Iris pigment epithelial cell (primary cell): ENCODE measurements at places on chromosomes 3 and 15.

- no peak for DNase-seq
Observed at GRCh38 chr3:135084405-135084804, 289.3 kb downstream of the EPHB1 start.

DNA sequence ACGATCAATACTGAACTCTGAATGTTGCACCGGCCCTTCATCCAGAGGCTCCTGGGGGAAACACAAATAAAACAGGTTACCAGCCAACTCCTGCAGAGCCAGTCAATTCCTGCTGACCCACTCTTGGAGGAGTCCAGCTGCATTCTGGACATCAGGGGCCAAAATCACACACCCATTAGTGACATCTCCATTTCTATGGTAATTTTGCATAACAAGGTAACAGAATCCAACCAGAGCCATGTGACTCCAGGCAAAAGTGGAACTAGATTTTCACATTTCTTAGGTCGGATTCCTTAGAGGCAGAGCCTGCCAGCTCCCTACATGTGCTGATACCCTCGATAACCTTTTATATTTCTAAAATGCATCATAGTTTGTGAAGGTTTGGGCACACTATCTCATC is 119.2 kb upstream of the CTNNB1 start:
- DNase-seq = no peak

GRCh38 chr3:99883138-99883461 is 65.4 kb downstream of the CMSS1 start:
- DNase-seq = no peak

GRCh38 chr15:70382009-70382749 is 284.5 kb upstream of the TLE3 start:
- DNase-seq = no peak

DNA sequence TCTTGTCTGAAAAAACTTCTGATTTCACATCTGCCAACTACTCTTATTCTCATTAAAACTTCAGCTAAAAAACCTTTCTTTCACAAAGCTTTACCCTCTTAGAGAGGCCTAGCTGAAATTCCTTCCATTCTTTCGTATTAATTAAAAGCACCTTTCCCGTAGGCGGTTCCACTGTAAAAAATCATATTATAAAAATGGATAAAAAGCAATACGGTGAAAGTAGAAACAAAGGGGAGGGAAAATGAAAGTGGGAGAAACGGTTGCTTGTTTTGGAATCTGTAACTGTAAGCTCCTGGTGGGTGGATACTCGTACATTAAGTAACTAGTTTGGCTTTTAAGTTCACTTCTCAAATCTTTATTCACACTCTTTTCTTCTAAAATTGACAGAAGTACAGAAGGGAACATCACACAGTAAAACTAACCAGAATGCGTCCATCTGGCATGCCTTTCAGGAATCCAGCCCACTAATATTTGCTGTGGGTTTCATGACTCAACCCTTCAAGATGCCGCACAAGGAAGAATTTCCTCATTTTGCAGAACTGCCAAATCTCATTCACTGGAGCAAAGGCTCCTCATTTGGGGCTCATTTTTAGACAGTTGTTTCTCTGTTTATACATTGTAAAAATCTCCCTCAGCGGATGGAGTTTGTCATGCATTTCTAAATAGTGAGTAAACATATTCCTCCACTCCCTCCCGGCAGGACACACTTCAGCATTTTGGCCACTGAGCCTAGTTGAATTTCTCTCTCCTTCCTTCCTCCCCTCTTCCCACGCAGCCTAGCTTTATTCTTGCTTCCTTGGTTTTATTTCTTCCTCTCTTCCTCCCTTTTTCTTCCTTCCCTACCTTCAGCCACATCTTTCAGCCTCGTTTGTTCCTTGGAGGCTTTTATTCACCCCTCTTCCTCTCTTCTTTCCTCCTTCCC is 419.5 kb upstream of the NAALADL2 start:
- peak; percentile 97 for DNase-seq

- DNase-seq = no peak
Observed at GRCh38 chr3:116087426-116087825, 357.9 kb downstream of the LSAMP start.

- peak; percentile 93 for DNase-seq
Observed at GRCh38 chr3:120438665-120439370, 12.0 kb downstream of the FSTL1 start.

GRCh38 chr15:98505611-98506031 is 142.7 kb upstream of the IGF1R start:
- no peak for DNase-seq

- peak; percentile 56 for DNase-seq
Observed at GRCh38 chr3:119322021-119322834, 28.0 kb downstream of the ARHGAP31 start.

DNA sequence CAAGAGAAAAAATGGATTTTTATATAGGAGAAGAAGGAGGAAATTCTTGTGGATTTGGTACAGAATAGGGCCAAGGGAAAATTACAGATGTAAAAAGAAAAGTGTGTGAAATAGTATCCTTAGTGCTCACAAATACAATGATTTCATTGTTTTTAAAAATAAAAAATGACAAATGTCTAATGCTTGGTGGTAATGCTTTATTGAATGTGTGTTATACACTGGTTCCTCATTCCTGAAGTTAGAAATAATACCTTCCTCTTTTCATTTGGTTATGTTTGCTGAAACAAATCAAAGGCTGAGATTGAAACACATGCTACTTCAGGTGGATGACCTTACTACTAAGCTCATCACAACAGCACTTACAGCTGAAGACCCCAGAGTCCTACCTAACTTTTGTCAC is 37.7 kb upstream of the CCR2 start:
- no peak for DNase-seq

DNA sequence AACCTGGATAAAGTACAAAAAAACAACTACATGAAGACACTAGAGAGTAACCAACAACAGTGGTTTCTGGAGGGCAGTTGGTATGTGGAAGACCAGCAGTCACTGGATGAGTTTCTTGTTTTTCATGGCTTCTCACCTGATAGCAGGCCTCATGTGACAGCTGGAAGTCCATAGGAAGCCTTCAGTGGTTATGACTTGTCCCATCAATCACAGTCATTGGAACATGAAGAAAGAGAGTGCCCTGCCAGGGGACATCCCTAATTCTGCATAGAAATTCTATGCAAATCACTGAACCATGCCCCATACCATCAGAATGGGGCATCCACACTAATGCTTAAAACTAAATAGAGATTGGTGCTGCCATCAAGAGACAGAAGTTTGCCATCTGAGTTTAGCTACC is 81.6 kb downstream of the AKAP13 start:
- no peak for DNase-seq

DNA sequence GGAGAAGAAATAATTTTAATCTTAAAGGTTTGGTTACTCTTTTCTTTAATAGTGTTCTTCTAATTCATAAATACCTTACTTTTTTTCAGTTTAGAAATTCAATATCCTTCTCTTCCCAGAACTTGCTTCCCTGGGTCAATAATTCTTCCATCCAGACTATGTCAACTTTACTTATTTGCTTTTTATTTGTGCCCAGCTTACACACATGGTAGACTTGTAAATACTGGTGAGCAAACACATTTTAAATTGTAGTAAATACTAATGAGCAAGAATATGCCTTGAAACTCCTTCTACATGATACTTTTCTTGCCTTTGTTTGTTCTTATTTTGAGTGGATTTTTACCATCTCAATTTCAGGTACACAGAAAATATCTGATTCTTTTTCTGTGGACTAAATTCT is 33.7 kb downstream of the SST start:
- no peak for DNase-seq

DNA sequence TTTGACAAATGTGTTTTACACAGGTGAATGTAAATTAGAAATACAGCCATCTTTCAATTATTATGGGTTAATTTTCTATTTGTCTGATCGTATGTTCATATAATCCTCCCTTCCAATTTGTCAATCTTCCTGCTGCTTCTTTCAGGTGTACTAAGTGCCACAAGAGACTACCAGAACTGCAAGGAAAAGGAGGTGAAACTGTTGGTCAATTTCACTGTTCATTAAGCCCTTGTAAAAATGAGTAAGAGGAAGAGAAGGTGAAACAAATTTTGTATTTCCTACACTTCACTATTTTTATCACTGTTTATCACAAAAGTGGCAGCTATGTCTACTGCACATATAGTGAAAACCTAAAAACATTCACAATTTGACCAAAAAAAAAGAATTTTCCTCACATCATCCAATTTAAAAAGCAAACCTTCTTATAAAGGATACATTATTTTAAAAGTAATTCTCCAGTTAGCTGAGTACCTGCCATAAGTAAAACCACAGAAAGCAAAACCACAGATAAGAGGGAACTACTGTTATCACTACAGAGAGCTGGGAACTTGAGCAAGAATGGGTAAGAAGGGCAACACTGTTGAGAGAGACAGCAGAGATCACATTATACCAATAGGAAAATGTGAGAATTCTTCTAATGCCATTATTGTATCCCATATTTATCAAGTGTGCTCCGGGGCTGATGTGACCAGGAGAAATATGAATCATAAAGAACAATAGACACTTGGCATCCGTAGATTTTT is 163.0 kb downstream of the TBC1D5 start:
- DNase-seq = peak; percentile 51

GRCh38 chr3:32551496-32551895 is 19.2 kb downstream of the DYNC1LI1 start:
- no peak for DNase-seq

- no peak for DNase-seq
Observed at GRCh38 chr15:68979816-68980215, 34.7 kb upstream of the NOX5 start.

GRCh38 chr15:86541540-86541939 is 461.9 kb downstream of the AGBL1 start:
- DNase-seq = no peak

GRCh38 chr3:113136071-113136470 is 75.3 kb upstream of the BOC start:
- peak; percentile 23 for DNase-seq

GRCh38 chr3:81684751-81685395 is 76.6 kb downstream of the GBE1 start:
- peak; percentile 14 for DNase-seq

- DNase-seq = no peak
Observed at GRCh38 chr3:156300371-156300770, 180.0 kb downstream of the KCNAB1 start.

DNA sequence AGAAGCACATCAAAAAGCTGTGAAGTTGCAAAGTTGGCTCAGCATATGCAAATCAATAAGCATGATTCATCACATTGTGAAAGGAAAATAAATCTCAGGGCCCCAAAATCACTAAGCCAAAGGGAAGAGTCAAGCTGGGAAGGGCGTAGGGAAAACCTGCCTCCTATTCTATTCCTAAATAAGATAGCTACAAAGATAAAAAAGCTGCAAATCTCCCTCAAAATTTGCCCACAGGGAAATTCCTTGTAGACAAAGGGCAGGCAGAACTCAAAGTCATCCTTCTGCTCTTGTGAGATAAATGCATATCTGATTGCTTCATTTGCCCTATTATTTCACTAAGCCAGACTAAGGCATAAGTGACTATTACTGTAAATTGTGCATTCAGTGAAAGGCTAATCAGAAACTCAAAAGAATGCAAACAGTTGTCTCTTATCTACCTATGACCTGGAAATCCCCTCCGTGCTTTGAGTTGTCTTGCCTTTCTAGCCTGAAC is 30.5 kb upstream of the CCNL1 start:
- peak; percentile 14 for DNase-seq

GRCh38 chr3:46281551-46281950 is 39.3 kb downstream of the CCR3 start:
- no peak for DNase-seq
